ENCODE measurements at places on chromosomes 4 and X.

DNA sequence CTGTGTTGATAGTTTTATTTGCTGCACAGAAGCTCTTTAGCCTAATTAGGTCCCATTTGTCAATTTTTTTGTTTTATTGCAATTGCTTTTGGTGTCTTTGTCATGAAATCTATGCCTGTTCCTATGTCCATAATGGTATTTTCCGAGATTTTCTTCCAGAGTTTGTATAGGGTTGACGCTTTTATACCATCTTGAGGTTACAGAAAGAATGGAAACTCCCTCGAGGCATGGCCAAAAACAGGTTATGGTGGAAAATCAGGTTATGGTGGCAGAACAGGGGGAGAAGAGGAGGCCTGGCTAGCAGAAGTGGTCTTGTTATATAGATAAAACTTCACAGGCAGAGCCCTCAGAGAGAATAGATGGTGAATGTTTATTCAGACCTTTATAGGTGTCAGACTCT lies 21.6 kb downstream of the OPHN1 start:
- DNase-seq: no peak

DNA sequence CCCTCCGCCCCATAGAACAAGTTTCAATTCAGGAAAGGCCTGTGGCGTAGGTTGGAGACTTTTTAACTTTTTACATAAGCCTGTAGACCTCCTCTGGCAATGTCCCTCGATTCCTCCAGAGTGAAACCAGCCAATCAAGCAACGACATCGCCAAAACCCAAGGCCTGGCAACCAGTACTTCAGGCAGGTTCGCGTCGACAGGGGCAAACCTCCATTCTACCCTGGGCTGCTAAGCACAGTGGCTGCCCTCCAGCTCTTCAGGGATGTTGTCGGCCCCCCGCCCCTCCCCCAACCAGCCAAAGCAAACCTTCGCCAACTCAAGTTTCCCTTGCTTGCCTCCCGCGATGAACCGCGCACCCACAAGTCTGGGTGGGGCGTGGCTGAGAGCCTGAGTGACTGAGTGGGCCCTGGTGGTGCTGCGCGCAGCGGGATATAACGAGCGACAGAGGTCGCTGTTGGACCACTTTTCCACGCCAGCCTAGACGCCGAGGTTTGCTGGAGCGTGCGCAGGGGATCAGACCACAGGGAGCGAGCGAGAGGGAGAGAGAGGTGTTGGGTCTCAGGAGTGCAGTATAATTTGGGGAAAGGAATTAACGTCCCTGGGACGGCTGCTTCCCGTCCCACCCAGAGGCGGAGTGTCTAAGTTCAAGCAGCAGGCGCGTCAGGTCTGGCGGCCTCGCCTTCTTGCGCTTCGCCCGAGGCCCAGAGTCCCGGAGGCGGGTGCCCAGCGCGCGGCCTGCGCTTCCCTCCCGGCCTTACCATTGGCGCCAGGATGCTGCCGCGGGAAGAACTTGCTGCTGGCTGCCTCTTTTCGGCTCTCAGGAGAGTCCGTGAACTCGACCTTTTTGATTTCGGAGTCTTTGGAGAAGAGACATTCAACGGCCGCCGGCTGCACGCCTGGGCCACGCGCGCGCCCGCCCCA lies 9.0 kb upstream of the PITX2 start:
- peak; percentile 83 for DNase-seq

GRCh38 chr4:108473163-108473720 lies 147.1 kb upstream of the RPL34 start:
- no peak for DNase-seq

DNA sequence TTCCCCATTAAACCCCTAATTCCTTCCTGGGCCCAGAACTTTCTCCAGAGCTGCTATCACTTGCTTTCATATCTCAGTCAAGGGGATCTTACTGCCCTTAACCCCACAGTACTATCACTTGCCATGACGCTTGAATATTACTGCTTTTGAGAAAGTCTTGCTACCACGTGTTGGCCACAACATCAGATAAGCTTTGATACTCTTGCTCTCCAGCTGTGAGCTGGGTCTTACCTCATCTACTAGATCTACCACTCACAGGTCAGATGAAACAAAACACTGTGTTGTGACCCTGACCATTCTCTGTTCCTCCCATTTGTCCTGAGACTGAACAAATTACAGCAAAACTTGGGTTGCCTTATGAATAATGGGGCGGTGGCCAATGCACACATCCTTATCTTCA lies 12.1 kb upstream of the TAPT1 start:
- DNase-seq: no peak

DNA sequence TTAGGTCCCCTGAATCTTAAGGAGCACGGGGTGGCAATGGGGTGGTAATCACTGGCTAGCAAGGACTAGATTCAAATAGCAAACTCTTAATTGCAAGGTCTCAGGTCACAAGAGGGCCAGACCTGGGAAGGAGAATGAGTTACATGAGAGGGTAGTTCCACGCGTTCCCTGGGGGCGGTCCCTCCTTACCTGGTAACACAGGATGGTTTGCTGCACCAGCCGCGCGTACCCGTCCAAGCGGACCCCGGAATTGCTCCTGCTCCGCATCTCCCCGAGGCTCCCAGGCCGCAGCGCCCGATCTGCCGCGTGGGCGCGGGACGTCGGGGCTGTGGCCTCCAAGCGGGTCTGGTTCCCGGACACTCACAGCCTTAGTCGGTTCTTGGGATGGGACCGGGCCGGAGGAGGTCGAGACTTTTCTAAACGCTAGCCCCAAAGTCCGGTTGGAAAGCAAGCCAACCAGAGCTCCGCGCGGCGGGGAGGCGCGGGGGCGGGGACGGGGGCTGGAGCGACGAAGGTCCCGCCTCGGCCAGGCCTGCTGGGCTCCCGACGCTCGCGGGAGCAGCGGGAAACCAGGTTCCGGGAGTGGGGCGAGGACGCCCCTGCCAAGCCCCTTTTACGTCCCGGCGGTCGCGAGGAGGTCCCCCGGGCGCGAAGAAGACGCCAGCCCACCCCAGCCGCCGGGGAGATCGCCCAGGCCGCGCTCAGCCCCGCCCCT lies at the start of gene PHKA2:
Gene PHKA2 (minus strand): TSS at position 449 of the 715 bp plus-strand sequence. CDS start 182 bp downstream, at position 267.
- peak; percentile 67 for DNase-seq

GRCh38 chr4:176404621-176405020 lies 84.9 kb downstream of the SPCS3 start:
- DNase-seq: no peak

DNA sequence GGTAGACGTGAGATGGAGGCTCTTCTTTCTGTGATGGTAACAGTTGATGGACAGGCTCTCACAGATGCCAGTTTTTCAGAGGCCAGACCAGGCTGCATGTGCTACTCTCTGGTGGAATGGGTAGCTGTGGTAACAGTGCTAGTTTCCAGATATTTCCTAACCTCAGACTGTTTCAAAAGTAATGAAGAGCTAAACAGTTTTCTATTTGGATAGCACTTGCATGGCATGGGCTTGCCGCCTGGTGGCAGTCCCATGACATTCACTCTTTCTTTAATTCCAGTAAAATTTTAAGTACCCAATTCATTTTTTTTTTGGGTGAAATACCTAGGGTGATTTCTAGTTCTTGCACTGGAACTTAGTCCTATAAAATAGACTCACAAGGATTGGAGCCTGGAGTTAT lies 220.2 kb upstream of the MAD2L1 start:
- no peak for DNase-seq

- no peak for DNase-seq
Observed at GRCh38 chr4:147780137-147780777, 48.4 kb downstream of the ARHGAP10 start.

DNA sequence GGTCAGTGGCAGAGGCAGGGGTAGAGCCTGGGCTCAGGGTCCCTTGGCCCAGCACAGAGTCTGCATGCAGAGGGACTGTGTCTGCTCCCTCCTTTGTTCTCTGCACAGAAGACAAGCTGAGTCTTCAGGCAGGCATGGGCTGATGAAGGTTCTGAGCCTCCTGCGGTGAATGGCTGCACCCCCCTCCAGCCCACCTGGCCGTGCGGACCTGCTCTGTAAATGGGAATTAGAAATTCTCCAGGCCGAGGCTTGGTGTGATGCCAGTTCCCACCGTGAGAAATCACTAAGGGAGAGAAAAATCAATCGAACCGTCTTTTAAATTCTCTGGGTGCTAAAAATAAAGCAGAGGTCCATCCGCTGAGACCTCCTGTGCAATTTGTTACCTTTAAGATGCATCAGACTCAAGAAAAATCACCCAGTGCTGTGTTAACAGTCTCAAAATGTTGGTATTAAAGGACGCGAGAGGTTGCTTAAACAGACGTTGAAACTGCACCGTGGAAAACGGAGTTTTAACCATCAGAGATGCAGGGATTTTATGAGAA lies 96.0 kb downstream of the WFS1 start:
- no peak for DNase-seq

- DNase-seq: no peak
Observed at GRCh38 chr4:153593161-153593560, 90.9 kb upstream of the TLR2 start.

- no peak for DNase-seq
Observed at GRCh38 chrX:63363788-63364187, 12.7 kb upstream of the SPIN4 start.

- no peak for DNase-seq
Observed at GRCh38 chr4:173526724-173527102, 3.3 kb downstream of the HAND2 start.

DNA sequence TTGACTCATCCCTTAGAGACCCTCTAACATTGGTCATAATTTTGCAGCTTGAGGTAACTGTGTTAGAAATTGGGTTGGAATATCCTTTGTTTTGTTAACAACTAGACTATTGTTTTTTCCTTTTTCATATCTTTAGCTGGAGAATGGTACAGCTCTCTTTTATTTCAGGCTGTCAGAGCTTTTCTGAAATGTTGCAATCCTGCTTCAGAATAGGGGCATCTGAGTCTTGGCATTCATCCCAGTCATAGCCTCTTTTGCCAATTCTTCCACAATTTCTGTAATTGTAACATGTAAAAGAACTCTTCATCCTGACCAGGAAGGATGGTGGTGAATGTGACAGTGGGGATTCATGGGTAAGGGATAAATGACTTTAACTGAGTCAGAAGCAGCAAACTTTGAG lies 128.7 kb downstream of the FHIP1A start:
- no peak for DNase-seq

GRCh38 chrX:44462850-44463249 lies 79.8 kb downstream of the FUNDC1 start:
- no peak for DNase-seq

GRCh38 chr4:38195911-38196310 lies 235.7 kb downstream of the PTTG2 start:
- DNase-seq: no peak

GRCh38 chrX:1464971-1465285 lies 12.2 kb upstream of the ASMTL start:
- DNase-seq: no peak

DNA sequence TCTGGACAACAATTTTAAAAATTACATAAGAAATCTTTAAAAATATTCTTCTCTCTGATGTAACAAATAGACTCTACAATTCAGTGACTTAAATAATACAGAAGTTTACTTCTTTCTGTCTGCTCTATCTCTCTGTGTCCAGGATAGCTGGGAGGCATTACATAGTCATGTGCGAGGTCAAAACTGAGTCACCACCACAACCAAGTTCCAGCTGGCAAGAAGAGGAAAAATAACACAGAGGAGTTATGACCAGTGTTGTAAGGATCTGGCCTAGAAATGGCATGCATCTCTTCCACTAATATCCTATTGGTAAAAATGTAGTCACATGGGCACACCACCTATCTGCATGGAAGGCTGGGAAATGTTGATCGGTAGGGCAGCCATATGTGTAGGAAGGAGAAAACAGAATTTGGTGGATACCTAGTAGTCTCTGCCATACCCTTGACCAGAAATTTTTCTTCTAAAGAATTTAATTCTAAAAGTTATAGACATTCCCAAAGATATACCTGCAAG lies 39.4 kb upstream of the WDFY3 start:
- DNase-seq: no peak

DNA sequence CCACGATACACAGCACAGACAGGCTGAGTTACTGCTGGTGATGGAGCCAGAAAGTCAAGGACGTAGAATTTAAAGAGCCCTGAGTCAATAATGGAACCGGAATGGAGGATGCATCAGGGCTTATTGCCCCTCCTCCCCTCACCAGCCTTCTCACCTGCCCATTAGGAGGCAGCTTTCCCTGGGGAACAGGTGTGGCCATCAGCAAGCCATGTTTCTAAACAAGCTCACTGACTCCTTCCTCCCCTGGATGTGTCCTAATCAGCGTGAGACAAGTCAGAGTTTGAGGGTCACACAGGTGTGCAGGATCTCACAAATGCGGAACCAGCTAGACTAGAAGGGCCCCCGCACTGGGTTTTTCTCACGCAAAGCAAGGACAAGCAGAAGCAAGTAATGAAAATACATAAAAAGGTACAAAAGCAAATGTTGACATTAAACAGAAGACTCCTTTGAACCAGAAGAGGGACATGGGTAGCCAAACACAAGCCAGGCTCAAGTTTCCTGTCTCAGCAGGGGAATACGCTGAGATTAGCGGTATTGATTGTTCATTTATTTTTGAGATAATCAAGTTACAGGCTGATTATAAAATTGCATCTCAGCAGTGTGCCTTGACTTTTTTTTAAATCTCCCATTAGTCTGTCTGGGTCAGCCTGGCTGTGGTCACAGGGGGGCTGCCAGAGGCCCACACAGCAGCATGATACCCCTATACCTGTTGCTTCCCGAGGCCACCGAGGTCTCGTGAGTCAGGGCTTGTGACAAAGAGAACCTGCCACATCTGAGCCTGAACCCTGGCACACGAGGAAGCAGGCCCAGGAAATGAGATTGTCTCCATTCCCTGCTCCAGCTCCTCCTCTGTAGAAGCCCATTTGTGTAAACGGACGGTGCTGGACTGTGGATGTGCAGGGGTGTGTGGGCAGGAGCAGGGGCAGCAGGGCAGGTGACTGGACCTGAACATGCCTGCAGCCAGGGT lies 37.4 kb downstream of the CCKAR start:
- DNase-seq: no peak

GRCh38 chr4:154626793-154627484 lies 14.5 kb upstream of the FGG start:
- no peak for DNase-seq

DNA sequence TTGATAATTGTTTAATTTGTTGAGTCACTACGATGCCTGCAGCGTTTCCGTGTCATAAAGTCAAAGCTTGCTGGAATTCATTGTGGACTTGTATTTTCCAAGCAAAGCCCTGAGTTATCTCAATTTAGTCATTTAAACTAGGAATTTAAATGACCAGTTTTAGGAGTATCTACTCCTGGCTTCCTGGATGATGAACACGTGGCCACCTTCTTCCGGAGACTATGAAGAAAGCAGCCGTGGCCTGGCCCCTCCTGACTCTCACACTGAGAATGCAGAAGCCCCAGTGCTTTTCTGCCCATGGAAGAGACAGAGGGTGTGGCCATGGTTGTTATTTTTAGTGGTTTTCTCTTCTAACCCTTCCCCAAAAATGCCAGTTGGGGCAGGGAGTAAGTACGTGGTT lies 250.7 kb upstream of the GATB start:
- no peak for DNase-seq

DNA sequence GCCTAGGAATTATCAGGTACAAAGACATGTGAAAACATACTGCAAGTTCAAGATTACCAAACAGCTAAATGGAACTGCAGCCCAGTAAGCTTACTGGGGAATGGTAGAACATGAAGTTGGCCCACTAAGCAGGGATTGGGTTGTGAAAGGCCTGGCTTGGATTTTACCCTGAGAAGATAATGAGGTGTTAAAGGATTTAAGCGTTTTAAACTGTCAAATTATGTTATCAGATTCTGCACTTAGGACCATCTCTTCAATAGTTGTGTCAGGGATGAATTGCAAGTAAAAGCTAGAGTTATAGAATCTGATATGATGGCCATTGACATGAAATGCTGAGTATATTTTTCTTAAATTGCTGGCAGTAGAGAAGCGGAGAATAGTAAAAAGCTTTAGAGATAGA lies 225.7 kb downstream of the GRID2 start:
- no peak for DNase-seq

GRCh38 chr4:185654965-185655554 lies 119.8 kb upstream of the PDLIM3 start:
- no peak for DNase-seq

GRCh38 chr4:7379719-7380118 lies 55.0 kb downstream of the PSAPL1 start:
- DNase-seq: no peak
